ENCODE measurements at places on chromosomes 6 and 20.

- H3K4me1 ChIP-seq = no peaks in the 10 kb centered on the region
- H3K36me3 ChIP-seq = no peaks in the 10 kb centered on the region
- peaks cover 36% of the 10 kb centered on the region for H3K27me3 ChIP-seq
- no peak overlapping the region for H3K4me3 ChIP-seq
- no peak for DNase-seq
Observed at GRCh38 chr6:144993870-144994269, 708.7 kb downstream of the UTRN start.

- H3K27ac ChIP-seq = no peak overlapping the region
- no peaks in the 10 kb centered on the region for H3K27me3 ChIP-seq
- DNase-seq = no peak
Observed at GRCh38 chr20:52963131-52963530, 9.0 kb upstream of the TSHZ2 start.

- DNase-seq = no peak
Observed at GRCh38 chr6:44309092-44309491, 4.1 kb downstream of the AARS2 start.

- no peak overlapping the region for H3K4me3 ChIP-seq
- no peaks in the 10 kb centered on the region for H3K36me3 ChIP-seq
- peaks cover 18% of the 10 kb centered on the region for H3K27me3 ChIP-seq
- peaks cover 8% of the 10 kb centered on the region for H3K4me1 ChIP-seq
Observed at GRCh38 chr20:4609511-4609910, 112.2 kb upstream of the PRND start.

DNA sequence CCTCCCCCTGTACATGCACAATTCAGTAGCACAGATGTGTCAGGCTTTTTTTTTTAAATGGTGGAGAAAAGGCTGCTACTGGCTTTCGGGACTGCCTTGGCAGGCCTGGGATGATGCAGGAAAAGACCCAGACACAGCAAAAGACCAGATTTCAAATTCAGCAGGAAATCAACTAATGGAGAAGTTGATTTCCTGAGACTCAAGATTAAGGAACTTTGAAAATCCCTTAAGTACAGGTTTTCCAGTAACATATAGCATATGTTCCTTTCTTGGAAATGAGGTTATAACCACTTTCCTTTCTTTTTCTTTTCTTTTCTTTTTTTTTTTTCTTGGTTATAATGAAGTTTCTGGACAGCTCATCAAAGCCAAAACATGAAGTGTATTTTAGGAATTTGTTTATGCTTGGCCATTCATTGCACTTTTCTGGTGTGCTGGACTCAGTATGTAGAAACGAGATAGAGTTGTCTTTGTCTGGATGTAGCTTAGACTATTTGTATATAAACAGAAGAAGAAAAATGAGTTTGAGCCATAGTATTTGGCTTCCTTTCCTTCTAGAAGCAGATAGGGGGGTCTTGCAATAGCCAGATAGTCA is 119.4 kb downstream of the SASH1 start:
- H3K27me3 ChIP-seq = peaks cover 26% of the 10 kb centered on the region
- H3K4me1 ChIP-seq = peaks cover 3% of the 10 kb centered on the region
- H3K4me3 ChIP-seq = no peak overlapping the region
- H3K27ac ChIP-seq = no peak overlapping the region

DNA sequence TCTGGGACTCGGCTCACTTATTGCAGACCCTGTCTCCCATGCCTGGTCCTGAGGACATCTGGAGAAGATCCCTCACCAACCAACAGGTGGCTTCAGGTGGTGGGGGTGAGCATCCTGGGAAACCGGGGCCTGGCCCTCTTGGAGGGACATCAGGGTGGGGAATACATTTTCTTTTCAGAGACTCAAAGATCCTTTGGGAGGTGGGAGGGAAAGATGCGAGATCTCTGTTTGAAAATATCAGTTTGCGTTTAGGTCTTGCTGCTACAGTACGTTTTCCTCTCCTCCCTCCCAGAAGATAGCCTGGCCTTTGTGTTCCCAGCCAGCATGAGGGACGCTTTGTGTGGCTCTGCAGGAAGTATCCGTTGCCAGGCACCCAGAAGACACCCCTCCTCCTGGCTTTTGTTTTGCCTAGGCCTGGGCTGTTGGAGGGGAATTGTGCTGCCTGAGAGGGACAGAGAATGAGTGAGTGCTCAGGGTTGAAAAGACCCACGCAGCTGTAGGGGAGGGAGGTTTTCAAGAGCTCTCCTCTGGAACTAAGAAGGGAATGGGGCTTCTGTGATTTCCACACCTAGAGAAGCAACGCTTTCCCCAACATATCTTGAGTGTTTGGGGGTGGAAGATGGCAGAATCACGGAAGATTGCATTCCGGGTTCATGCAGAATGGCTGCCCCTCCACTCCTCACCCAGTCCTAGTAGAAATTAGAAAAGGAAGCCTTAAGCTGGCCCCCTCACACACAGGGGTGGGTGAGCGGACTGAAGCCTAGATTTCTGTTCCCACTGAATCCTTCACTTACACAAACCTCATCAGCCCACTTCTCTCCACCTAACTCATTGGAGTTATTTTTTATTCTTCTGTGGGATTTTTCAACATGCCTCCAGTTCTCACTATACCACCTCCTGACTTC is 22.0 kb upstream of the SLC2A12 start:
- H3K27ac ChIP-seq = no peak overlapping the region
- no peak overlapping the region for H3K4me3 ChIP-seq
- H3K36me3 ChIP-seq = no peaks in the 10 kb centered on the region
- peaks cover 9% of the 10 kb centered on the region for H3K27me3 ChIP-seq
- no peak for DNase-seq
- H3K4me1 ChIP-seq = peaks cover 11% of the 10 kb centered on the region

DNA sequence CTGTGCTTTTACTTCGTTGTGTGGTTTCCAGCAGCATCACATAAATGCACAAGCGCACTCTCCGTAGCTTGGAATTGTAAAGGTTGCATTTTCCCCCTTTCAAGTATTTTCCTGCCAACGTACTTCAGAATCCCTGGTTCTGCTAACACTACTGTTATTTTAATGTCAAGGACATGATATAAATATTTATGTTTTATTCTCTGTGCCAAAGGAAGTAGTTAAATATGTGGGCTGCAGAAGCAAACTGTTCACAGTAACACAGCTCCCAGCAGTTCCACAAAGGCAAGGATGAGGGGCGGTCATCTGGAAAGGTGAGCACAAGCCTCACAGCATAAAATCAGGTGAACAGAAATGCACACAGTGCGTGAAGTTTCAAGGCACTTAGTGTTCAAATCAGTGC is 85.3 kb upstream of the PDE10A start:
- peaks cover 9% of the 10 kb centered on the region for H3K4me1 ChIP-seq
- no peak for DNase-seq
- no peak overlapping the region for H3K27ac ChIP-seq
- no peak overlapping the region for H3K4me3 ChIP-seq
- H3K36me3 ChIP-seq = no peaks in the 10 kb centered on the region

- H3K4me1 ChIP-seq = no peaks in the 10 kb centered on the region
- H3K27ac ChIP-seq = no peak overlapping the region
- no peaks in the 10 kb centered on the region for H3K36me3 ChIP-seq
- DNase-seq = no peak
- no peaks in the 10 kb centered on the region for H3K27me3 ChIP-seq
Observed at GRCh38 chr6:142537612-142538478, 236.0 kb downstream of the ADGRG6 start.

DNA sequence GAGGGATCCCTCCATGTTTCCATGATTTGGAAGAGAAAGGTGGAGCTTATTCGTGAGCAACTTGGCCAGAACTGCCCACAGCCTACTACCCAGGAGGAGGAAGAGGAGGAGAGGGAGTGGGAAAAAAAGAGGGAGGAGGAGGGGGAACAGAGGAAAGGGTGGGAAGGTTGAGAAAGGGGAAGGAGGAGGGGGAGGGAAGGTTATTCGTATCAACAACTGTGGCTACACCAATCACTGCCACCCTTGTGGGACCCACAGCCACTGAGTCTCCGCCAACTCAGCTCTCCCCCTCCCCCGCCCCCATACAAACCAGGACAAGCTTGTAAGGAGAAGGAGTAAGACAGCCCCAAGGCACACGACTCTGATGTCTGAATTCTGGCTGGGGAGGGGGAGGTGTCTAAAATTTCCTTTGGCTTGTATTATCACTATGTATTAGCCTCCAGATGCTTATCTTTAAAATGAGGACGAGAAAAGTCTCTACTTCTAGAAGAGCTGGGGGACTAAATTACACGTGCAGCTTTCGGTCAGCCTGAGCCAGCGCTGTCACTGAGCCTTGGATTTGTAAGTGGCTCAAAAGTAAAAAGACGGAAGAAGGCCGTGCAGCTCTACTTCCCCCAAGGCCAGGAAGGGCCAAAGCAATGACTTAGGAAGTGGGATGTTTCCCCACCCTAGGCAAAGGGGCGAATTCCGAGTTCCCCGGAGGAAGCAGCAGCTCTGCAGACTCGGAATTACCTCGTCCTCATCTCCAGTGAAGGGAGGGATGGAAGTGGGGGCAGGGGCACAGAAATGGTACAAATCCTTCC is 1.0 kb downstream of the FKBP1A start:
- DNase-seq = no peak
- H3K4me3 ChIP-seq = peak overlapping the region; percentile 88
- H3K36me3 ChIP-seq = peaks cover 44% of the 10 kb centered on the region
- H3K4me1 ChIP-seq = peaks cover 57% of the 10 kb centered on the region

DNA sequence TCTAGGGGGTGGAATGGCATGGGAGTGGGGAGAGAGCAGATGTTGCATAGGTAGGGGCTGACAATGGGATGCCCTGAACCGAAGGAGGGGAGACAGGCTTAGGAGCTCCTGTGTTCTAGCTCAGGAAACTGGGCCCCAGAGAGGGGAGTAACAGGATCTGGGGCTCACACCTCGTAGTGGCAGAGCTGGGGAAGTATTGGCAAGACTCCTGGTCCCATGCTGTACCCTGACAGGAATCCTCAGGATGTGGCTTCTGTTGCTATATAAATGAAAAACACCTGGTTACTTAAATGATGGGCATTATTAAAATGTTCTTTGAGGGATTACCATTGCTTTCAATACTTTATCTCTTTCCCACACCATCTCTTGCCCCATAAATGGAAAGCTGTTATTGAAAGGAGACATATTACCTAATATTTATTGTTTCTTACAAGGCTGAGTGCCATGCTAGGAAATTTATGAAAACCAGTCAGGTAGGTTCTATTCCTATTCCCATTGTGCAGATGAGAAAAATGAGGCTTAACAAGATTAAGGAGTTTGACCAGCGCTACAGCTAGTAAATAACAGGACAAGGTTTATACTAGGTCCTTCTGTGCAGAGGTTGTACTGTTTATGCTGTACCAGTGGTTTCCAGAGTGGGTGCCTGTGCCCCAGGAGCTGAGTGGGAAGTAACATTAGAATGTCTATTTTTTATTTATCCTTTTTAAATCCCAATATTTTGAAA is 35.3 kb upstream of the TCP11 start:
- no peaks in the 10 kb centered on the region for H3K4me1 ChIP-seq
- H3K36me3 ChIP-seq = no peaks in the 10 kb centered on the region
- H3K27me3 ChIP-seq = peaks cover 25% of the 10 kb centered on the region
- no peak for DNase-seq
- H3K27ac ChIP-seq = no peak overlapping the region

DNA sequence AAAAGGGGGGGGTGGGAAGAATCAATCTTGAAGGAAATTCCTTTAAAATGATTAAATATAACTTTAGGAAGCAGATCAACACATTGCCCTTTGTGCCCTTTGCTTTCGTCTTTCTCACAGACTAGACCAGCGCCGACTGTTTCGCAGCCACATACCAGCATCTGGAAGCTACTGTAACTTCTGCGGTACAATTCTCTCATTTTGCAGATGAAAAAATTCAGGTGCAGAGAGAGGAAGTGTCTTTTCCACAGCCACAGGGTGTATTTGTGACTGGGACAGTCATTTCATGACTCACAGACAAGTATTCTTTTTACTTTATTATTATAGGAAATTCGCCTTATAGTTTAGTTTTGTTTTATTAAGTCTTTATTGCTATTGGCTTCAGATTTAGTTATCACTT is 84.2 kb downstream of the UST start:
- H3K27me3 ChIP-seq = peaks cover 10% of the 10 kb centered on the region
- no peak for DNase-seq
- H3K4me1 ChIP-seq = peaks cover 10% of the 10 kb centered on the region
- no peak overlapping the region for H3K27ac ChIP-seq

GRCh38 chr6:30295837-30296236 is 30.9 kb upstream of the TRIM39 start:
- DNase-seq = no peak
- no peaks in the 10 kb centered on the region for H3K4me1 ChIP-seq
- peaks cover 64% of the 10 kb centered on the region for H3K36me3 ChIP-seq
- no peaks in the 10 kb centered on the region for H3K27me3 ChIP-seq
- no peak overlapping the region for H3K27ac ChIP-seq

- peaks cover 41% of the 10 kb centered on the region for H3K4me1 ChIP-seq
- no peaks in the 10 kb centered on the region for H3K27me3 ChIP-seq
- H3K36me3 ChIP-seq = peaks cover 31% of the 10 kb centered on the region
- H3K4me3 ChIP-seq = peak overlapping the region; percentile 56
Observed at GRCh38 chr20:36647196-36648121, 1.5 kb upstream of the SLA2 start.

GRCh38 chr20:44692932-44693480 is 22.2 kb upstream of the CCN5 start:
- no peak overlapping the region for H3K4me3 ChIP-seq
- H3K4me1 ChIP-seq = peaks cover 2% of the 10 kb centered on the region
- H3K27me3 ChIP-seq = peaks cover 2% of the 10 kb centered on the region
- no peak overlapping the region for H3K27ac ChIP-seq

- no peaks in the 10 kb centered on the region for H3K27me3 ChIP-seq
- no peaks in the 10 kb centered on the region for H3K4me1 ChIP-seq
- DNase-seq = no peak
Observed at GRCh38 chr20:14556206-14556605, 218.8 kb upstream of the FLRT3 start.

- H3K4me1 ChIP-seq = peaks cover 24% of the 10 kb centered on the region
- DNase-seq = no peak
- no peak overlapping the region for H3K27ac ChIP-seq
- H3K4me3 ChIP-seq = no peak overlapping the region
Observed at GRCh38 chr20:34052414-34052813, 58.7 kb downstream of the RALY start.

DNA sequence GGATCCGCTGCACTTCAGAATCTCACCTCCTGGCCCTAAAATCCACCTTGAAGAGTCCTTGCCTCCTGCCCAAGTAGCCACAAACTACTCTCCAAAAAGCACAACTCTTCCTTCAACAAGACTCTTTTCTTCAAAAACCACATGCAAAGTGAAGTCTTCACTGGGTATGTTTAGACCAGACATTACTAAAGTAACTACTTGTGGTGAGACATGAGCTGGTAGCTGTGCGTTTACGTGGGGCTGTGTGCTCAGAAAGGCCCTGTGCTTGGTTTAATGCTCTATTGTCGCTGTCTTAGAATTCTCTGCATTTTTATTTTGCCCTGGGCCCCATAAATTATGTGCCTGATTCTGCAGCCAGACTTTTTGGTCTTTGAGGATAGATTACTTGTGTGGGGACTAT is 104.4 kb upstream of the HDAC2 start:
- H3K27me3 ChIP-seq = peaks cover 2% of the 10 kb centered on the region
- no peak for DNase-seq
- H3K36me3 ChIP-seq = no peaks in the 10 kb centered on the region
- H3K4me1 ChIP-seq = peaks cover 3% of the 10 kb centered on the region
